ENCODE measurements at places on chromosomes 6 and 20.

DNA sequence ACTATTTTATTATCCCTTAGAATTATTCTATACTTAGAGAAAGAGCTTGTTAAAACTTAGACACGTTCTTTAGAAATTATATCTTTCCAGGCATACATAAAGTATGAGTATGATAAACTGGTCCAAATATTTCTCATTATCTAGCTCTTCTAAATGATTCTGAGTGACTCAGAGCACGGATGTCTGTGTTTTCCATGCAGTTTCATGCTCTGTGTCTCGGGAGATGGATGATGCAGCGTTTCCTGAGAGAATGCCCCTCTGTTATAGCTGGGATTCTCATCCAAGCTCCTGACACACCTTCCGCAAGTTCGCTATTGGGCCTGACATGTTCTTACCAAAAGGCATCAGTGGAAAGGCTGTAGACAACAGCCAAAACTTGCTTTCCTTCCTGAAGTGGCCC is 19.3 kb downstream of the SIRT5 start:
- no peak for DNase-seq

- DNase-seq: no peak
Observed at GRCh38 chr6:37723016-37723415, 25.3 kb upstream of the MDGA1 start.

DNA sequence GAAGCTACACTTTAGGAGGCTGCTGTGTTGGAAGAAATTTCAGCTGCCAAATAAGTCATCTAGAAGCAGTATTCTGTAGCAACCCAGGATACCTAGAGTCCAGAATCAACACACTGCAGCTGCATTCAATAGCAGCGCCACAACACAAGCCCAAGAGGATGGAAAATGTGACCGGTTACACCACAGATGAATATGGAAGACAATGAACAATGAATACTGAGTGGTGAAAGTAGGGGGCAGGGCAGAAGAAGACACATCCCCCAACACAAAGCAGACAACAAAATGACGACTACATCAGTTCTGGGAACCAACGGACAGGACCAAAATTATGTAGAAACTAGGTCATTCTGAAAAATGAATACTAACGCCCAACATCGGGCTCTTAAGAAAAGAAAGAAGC is 38.2 kb downstream of the KIF6 start:
- DNase-seq: no peak

DNA sequence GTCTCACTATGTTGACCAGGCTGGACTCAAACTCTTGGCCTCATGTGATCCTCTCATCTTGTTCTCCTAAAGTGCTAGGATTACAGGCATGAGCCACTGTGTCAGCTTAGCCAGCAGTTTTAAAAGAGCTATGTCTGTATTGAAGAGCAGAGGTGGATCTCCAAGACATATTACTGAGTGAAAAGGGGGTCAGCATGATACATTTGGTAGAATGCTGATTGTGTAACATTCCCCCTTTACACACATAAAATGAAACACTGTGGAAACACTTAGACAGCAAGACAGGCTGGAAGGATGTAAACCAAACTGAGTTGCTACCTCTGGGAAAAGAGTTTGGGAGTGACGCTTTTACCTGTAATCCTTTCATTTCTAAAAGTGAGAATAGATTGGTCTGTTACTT is 1.7 kb upstream of the RIPOR3 start:
- DNase-seq: no peak
